ENCODE measurements at places on chromosomes 6 and 20. TPM values are rescaled to one million over a fixed set of nuclear protein-coding genes. Genes with fewer than 3 reads are reported as not detected.

DNA sequence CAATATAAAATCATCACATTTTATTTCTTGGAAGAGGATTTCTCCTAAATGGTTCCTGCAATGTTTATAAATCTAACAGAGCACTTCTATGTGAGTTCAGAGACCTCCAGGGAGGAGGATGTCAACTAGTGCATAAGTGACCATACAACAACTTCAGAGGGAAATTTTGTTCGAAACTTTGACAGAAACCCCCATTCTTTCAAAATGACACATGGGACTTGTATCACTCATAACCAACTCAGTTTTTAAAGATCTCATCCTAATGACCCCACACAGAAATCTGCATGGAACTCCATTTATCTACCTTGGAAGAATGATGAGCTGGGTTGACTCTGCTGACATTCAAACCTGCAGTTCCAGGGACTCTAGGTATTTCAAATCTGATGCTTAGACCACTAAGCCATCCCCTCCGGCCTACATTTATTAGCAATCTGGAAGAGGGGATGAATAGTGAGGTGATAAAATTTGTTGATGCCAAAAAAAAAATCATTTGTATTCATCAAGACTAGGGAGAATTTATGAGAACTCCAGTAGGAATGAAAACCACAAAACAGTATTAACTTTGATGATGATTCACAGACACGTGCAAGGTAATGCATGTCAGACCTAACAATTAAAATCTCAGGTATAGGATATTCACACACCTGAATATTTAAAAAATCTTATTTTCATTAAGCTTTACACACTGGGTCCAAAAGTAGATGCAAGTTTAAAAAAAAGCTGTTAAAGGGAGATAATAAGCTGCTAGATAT is 153.0 kb downstream of the REV3L start:
- H3K4me1 ChIP-seq = no peaks in the 10 kb centered on the region
- no peak overlapping the region for H3K27ac ChIP-seq
- no peaks in the 10 kb centered on the region for H3K27me3 ChIP-seq
- peaks cover 21% of the 10 kb centered on the region for H3K36me3 ChIP-seq

DNA sequence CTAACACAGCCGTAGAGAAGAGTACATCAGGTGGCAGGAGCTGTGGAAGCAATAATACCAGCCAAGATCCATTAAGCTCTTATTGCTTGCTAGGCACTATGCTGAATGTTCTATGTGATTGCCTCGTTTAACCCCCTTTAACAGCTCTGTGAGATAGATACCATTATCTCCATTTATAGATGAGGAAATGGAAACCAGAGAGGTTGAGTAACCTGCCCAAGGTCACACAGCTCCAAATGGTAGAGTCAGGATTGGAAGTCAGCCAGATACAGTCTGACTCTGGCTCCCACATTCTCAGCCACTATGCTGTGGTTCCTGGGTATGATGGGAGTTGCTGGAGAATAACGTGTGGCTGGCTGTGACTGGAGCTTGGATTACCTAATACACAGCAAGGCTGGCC is 92.4 kb downstream of the DLGAP4 start:
- no peak overlapping the region for H3K27ac ChIP-seq
- H3K4me1 ChIP-seq = peaks cover 6% of the 10 kb centered on the region
- H3K27me3 ChIP-seq = peaks cover 4% of the 10 kb centered on the region
- H3K4me3 ChIP-seq = no peak overlapping the region
- H3K36me3 ChIP-seq = no peaks in the 10 kb centered on the region
- DNase-seq = no peak

DNA sequence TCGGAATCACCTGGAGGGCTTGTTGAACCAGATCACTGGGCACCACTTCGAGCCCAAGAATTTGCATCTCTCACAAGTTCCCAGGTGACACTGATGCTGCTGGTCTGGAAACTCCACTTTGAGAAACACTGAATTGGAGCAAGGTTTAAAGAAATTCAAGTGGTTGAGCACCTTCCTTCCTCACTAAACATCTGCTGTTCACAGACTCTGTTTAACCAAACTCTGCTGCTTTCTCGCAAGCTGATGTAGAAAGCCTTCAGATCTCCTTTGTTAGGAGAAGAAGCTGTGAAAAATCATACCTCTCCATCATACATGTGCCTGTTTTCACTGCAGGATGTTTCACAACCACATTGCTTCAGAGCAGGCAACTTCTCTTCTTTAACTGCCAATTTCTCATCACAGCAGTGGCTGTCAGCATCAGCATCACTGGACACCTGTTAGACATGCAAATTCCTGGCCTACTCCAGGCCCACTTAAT is 87.5 kb upstream of the TOP1 start:
- H3K27ac ChIP-seq = no peak overlapping the region
- H3K36me3 ChIP-seq = no peaks in the 10 kb centered on the region
- no peak overlapping the region for H3K4me3 ChIP-seq
- H3K4me1 ChIP-seq = no peaks in the 10 kb centered on the region
- DNase-seq = no peak

GRCh38 chr6:38117281-38117680 is 297.8 kb downstream of the ZFAND3 start:
- H3K27ac ChIP-seq = no peak overlapping the region
- no peaks in the 10 kb centered on the region for H3K27me3 ChIP-seq
- H3K36me3 ChIP-seq = peaks cover 5% of the 10 kb centered on the region

- no peak overlapping the region for H3K4me3 ChIP-seq
- H3K4me1 ChIP-seq = no peaks in the 10 kb centered on the region
- no peak for DNase-seq
- H3K27me3 ChIP-seq = no peaks in the 10 kb centered on the region
- no peaks in the 10 kb centered on the region for H3K36me3 ChIP-seq
Measured at GRCh38 chr6:139927742-139928305, 553.4 kb upstream of the CITED2 start.

Gene PPIL6
- total RNA-seq = 2.2 TPM

Gene NKX2-2
- not detected for total RNA-seq

GRCh38 chr20:43043887-43044286 is 145.8 kb downstream of the PTPRT start:
- no peaks in the 10 kb centered on the region for H3K36me3 ChIP-seq
- no peak overlapping the region for H3K27ac ChIP-seq
- H3K4me1 ChIP-seq = no peaks in the 10 kb centered on the region

Gene DAAM2
- not detected for total RNA-seq

DNA sequence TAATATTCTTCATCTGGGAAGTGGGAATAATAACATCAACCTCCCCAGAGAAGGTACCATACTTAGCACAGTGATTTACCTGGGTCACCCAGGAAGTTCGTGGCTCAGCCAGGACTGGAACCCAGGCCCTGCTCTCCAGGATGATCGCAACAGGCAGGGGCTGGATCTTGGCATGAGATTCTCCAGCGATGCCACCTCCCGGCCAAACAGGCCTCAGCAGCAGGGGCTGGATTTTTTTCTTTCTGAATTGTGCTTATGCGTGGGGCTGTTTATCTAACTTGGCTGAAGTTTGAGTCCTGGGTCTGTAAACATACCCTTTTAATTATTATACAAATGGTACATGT is 129.5 kb upstream of the PTPN1 start:
- no peaks in the 10 kb centered on the region for H3K36me3 ChIP-seq
- H3K27me3 ChIP-seq = no peaks in the 10 kb centered on the region
- H3K27ac ChIP-seq = no peak overlapping the region
- no peak overlapping the region for H3K4me3 ChIP-seq

All from Panc1 (cell line).